NCI-H446 treated with DMSO at 0.1 percent for 48 hours (cell line): ENCODE measurements at places on chromosomes 3 and 15.

- DNase-seq, result no peak
These were observed 130.7 kb downstream of the LRTM1 start for GRCh38 chr3:54797111-54797510.

- DNase-seq, result peak; percentile 78
These were observed 49.8 kb upstream of the SLC4A7 start for GRCh38 chr3:27533718-27534573.

DNA sequence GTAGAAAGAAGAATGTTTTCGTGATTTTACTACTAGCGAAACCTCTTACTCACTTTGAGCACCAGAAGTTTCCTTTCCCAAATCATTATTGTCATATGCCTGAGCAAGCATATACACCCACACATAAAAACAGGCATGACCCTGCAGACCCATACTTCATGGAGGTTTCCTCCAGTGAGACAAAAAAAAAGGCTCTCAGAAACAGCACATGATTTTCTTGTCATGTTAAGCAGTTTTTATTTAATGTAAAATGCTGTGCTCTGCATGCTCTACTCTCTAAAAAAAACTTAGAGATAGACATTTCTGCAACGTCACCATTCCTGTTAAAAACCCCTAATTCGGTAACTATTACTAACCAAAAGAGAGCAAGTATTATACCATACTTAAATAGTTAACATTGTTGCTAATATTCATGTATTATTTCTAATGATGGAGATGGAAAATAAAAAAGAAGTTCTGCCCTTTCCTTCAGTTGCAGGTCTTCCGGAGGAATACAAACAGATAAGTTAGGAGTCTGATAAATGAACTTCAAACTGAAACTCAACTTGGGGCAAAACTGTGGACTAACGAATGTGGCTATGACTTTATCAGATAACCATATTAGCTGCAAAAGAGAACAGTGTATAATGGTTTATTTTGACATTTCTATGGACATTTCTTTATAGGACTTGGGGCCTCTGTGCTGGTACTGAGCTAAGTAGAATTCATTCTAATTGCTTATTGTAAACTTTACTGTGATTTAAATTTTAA lies 15.9 kb downstream of the CD200R1 start:
- DNase-seq, result no peak

- no peak for DNase-seq
These were observed 82.5 kb downstream of the DCLK3 start for GRCh38 chr3:36681867-36682266.

GRCh38 chr15:63319065-63319464 lies 41.7 kb downstream of the APH1B start:
- no peak for DNase-seq
